Glutamatergic neuron (in vitro differentiated cells): ENCODE measurements at places on chromosomes 3 and 15. TPM values are rescaled to one million over a fixed set of nuclear protein-coding genes. Genes with fewer than 3 reads are reported as not detected.

DNA sequence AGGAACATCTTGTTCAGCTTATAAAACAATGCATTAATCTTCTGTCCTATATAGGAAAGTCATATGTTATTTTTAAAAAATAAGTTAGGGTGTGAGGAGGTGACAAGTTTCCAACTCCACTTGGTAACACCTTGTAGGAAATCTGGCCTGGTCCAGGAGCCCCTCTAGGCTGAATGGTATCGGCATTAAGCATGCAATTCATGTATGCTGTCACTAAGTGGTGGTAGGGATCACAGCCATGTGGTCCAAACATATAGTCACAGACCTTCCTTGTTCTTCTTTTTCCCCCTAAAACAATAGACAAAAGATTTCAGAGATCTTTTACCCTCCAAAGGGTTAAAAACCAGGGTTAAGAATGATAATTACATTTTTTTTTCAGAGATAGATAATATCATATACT lies 4.2 kb upstream of the APBA2 start:
- H3K27ac ChIP-seq: no peak overlapping the region
- H3K4me1 ChIP-seq: peaks cover 4% of the 10 kb centered on the region
- H3K27me3 ChIP-seq: peaks cover 8% of the 10 kb centered on the region
- no peak for DNase-seq
- no peaks in the 10 kb centered on the region for H3K36me3 ChIP-seq
- no peak overlapping the region for H3K4me3 ChIP-seq

DNA sequence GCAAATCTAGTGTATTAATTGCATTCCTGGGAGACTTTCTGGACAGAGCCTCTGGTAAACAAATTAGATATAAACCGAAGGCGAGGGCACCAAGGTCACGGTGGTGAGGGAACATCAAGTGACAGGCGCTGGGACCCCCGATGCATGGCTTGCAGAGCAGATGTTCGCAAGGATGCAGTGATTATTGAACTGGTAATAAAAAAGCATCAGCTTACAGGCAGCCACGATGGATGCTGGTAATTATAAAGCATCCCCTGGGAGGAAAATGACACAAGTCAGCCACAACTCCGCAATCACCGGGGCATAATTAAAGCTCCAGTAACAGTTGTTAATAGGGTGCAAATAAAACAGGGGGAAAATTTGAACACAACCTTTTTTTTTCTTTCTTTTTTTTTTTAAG lies 231.1 kb upstream of the DPH6 start:
- H3K36me3 ChIP-seq: no peaks in the 10 kb centered on the region
- H3K4me3 ChIP-seq: peak overlapping the region; percentile 60
- peaks cover 14% of the 10 kb centered on the region for H3K4me1 ChIP-seq
- peak overlapping the region; percentile 40 for H3K27ac ChIP-seq

- peaks cover 30% of the 10 kb centered on the region for H3K4me1 ChIP-seq
- H3K27me3 ChIP-seq: peaks cover 12% of the 10 kb centered on the region
- H3K4me3 ChIP-seq: peak overlapping the region; percentile 95
- H3K27ac ChIP-seq: peak overlapping the region; percentile 87
Measured at GRCh38 chr3:33438284-33438668, 1.9 kb downstream of the UBP1 start.

DNA sequence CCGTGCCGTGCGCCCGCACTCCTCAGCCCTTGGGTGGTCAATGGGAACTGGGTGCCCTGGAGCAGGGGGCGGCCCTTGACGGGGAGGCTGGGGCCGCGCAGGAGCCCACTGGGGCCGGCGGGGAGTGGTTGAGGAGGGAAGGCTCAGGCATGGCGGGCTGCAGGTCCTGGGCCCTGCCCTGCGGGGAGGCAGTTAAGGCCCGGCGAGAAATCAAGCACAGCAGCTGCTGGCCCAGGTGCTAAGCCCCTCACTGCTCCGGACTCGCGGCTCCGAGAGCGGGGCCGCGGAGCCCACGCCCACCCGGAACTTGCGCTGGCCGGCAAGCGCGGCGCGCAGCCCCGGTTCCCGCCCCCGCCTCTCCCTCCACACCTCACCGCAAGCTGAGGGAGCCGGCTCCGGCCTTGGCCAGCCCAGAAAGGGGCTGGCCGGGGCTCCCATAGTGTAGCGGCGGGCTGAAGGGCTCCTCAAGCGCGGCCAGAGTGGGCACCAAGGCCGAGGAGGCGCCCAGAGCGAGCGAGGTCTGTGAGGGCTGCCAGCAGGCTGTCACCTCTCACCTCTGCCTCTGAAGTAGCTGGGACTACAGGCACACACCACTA lies 7.8 kb downstream of the GP9 start:
- no peak overlapping the region for H3K27ac ChIP-seq
- no peaks in the 10 kb centered on the region for H3K4me1 ChIP-seq
- H3K27me3 ChIP-seq: peaks cover 7% of the 10 kb centered on the region
- DNase-seq: no peak

DNA sequence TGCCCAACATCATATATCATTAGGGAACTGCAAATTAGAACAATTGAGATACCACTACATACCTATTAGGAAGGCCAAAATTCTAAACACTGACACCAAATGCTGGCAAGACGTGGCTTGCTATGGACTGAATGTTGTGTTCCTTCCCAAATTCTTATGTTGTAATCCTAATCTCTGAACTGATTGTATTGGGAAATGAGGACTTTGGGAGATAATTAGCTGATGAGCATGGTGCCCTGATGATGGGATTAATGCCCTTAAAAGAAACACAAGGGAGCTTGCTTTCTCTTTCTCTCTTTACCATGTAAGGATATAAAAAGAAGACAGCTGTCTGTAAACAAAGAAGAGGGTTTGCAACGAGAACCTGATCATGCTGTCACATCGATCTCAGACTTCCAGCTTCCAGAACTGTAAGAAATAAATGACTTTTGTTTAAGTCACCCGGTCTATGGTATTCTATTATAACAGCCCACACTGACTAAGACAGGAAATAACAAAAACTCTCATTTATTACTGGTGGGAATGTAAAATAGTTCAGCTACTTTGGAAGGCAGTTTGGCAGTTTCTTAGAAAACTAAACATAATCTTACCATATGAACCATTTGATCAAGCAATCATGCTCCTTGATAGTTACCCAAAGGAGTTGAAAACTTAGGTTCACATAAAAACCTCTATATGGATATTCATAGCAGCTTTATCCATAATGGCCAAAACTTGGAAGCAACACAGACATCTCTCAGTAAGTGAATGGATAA lies 458.3 kb upstream of the CBLB start:
- peaks cover 12% of the 10 kb centered on the region for H3K36me3 ChIP-seq
- H3K4me3 ChIP-seq: no peak overlapping the region
- no peaks in the 10 kb centered on the region for H3K27me3 ChIP-seq
- no peak for DNase-seq

DNA sequence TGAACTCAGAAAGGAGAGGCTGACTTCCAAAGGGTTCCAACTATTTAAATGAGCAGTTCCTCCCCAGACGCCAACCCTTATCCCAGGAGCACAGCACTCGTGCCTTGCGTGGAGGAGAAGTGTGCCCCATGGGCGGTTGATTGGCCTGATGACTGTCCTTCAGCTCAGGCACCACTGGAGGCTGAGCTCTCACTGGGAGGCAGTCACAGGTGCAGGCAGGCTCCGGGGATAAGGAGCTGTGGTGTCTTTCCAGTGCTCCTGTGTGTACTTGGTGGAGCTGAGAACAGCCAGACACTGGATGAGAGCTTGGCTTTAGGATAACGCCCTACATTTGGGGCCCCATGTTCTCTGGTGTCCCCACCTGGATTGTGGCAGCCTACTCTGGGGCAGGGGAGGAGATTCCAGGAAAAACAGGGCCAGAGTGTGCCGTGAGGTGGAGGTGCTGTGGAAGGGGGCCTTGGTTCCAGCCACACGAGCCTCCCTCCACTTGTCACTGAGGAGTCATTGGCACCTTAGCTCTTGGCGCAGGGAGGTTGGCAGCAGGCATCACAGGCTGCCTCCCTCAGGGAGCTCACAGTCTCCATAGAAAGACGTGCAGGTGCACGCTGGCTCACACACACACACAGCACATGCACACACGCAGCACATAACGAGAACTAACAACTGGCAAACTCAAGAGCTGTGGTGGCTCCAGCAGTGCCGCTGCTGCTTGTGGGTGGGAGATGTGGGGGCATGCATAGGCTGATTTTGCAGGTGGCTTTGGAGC lies 22.7 kb upstream of the EPHB3 start:
- peaks cover 5% of the 10 kb centered on the region for H3K27me3 ChIP-seq
- H3K4me3 ChIP-seq: no peak overlapping the region
- DNase-seq: no peak
- no peaks in the 10 kb centered on the region for H3K4me1 ChIP-seq
- no peak overlapping the region for H3K27ac ChIP-seq
- no peaks in the 10 kb centered on the region for H3K36me3 ChIP-seq

DNA sequence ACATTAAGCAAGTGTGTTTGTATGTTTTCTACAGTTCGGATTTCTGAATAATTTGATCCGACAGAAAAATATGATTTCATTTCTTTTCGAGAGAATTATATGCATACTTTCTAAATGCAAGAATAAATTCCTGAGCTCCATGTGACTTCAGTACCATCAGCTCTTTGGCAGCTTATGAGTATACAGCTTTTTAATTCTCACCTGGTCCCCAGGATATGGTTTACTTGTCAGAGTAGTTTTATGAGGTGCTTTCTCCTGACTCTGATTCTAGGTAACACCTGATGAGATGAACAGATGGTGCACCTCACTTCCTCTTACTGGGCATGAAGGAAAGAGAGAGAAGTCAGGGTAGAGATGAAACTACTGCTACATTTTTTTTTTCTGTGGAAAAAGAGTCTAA lies 3.1 kb downstream of the HGD start:
- H3K4me1 ChIP-seq: peaks cover 23% of the 10 kb centered on the region
- peaks cover 4% of the 10 kb centered on the region for H3K36me3 ChIP-seq
- no peak for DNase-seq
- H3K27ac ChIP-seq: no peak overlapping the region
- H3K4me3 ChIP-seq: no peak overlapping the region
- H3K27me3 ChIP-seq: peaks cover 1% of the 10 kb centered on the region

GRCh38 chr3:122917412-122917811 lies 110.2 kb downstream of the SEMA5B start:
- H3K4me3 ChIP-seq: no peak overlapping the region
- H3K27me3 ChIP-seq: no peaks in the 10 kb centered on the region
- no peak overlapping the region for H3K27ac ChIP-seq
- no peak for DNase-seq

- H3K4me3 ChIP-seq: no peak overlapping the region
- no peak for DNase-seq
- no peaks in the 10 kb centered on the region for H3K4me1 ChIP-seq
- no peak overlapping the region for H3K27ac ChIP-seq
- H3K36me3 ChIP-seq: no peaks in the 10 kb centered on the region
Measured at GRCh38 chr15:35151782-35152181, 66.7 kb upstream of the NANOGP8 start.

GRCh38 chr3:194256040-194256945 lies 94.8 kb downstream of the CPN2 start:
- peaks cover 12% of the 10 kb centered on the region for H3K36me3 ChIP-seq
- DNase-seq: no peak
- H3K27ac ChIP-seq: peak overlapping the region; percentile 1

GRCh38 chr3:126294211-126294808 lies 62.9 kb downstream of the KLF15 start:
- no peak overlapping the region for H3K4me3 ChIP-seq
- peaks cover 7% of the 10 kb centered on the region for H3K27me3 ChIP-seq
- peaks cover 20% of the 10 kb centered on the region for H3K4me1 ChIP-seq
- peaks cover 5% of the 10 kb centered on the region for H3K36me3 ChIP-seq
- no peak for DNase-seq

GRCh38 chr15:96316953-96317629 lies 13.4 kb upstream of the NR2F2 start:
- no peak overlapping the region for H3K27ac ChIP-seq

- peaks cover 8% of the 10 kb centered on the region for H3K36me3 ChIP-seq
- H3K27ac ChIP-seq: no peak overlapping the region
- H3K27me3 ChIP-seq: no peaks in the 10 kb centered on the region
Measured at GRCh38 chr3:53941184-53941583, 49.5 kb upstream of the SELENOK start.

GRCh38 chr3:31634476-31634875 lies 101.8 kb downstream of the STT3B start:
- H3K27me3 ChIP-seq: peaks cover 2% of the 10 kb centered on the region
- no peaks in the 10 kb centered on the region for H3K36me3 ChIP-seq
- H3K4me1 ChIP-seq: no peaks in the 10 kb centered on the region
- H3K27ac ChIP-seq: no peak overlapping the region
- DNase-seq: no peak

GRCh38 chr15:34241376-34242330 lies 16.8 kb downstream of the EMC4 start:
- no peak overlapping the region for H3K27ac ChIP-seq
- no peak overlapping the region for H3K4me3 ChIP-seq
- H3K36me3 ChIP-seq: no peaks in the 10 kb centered on the region
- no peaks in the 10 kb centered on the region for H3K4me1 ChIP-seq
- DNase-seq: no peak
- no peaks in the 10 kb centered on the region for H3K27me3 ChIP-seq

- H3K27me3 ChIP-seq: no peaks in the 10 kb centered on the region
- DNase-seq: no peak
- no peak overlapping the region for H3K27ac ChIP-seq
- H3K4me1 ChIP-seq: no peaks in the 10 kb centered on the region
- H3K36me3 ChIP-seq: no peaks in the 10 kb centered on the region
Measured at GRCh38 chr15:80689716-80690115, 5.4 kb upstream of the ABHD17C start.

- H3K4me1 ChIP-seq: peaks cover 4% of the 10 kb centered on the region
- no peak overlapping the region for H3K4me3 ChIP-seq
- H3K27ac ChIP-seq: no peak overlapping the region
- H3K36me3 ChIP-seq: no peaks in the 10 kb centered on the region
- no peak for DNase-seq
- H3K27me3 ChIP-seq: no peaks in the 10 kb centered on the region
Measured at GRCh38 chr3:69320871-69321271, 65.0 kb downstream of the FRMD4B start.

GRCh38 chr15:98002866-98003265 lies 42.4 kb downstream of the ARRDC4 start:
- H3K4me1 ChIP-seq: peaks cover 3% of the 10 kb centered on the region
- no peaks in the 10 kb centered on the region for H3K36me3 ChIP-seq
- no peaks in the 10 kb centered on the region for H3K27me3 ChIP-seq

GRCh38 chr3:142282503-142282902 lies 57.1 kb upstream of the GK5 start:
- H3K36me3 ChIP-seq: peaks cover 5% of the 10 kb centered on the region
- H3K4me1 ChIP-seq: no peaks in the 10 kb centered on the region
- no peaks in the 10 kb centered on the region for H3K27me3 ChIP-seq
- no peak overlapping the region for H3K4me3 ChIP-seq
- no peak for DNase-seq
- H3K27ac ChIP-seq: no peak overlapping the region

DNA sequence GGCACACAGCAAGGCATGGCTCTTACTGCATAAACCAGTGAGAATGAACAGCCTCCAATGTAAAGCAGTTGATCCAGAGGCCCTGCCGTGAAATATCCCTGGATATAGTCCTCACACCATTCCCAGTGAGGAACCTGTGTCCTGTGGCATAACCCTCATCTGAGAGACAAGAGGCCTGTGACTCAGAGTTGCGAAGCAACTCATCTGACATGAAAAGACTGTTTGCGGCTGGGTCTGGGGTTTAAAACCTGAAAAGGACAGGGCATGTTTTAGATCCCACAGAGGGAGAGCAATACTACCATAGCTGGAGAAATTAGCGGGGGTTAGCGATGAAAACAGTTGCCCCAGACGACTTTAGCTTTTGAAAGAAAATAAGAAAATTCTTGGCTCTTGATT lies 165.3 kb upstream of the BHLHE40 start:
- peaks cover 14% of the 10 kb centered on the region for H3K36me3 ChIP-seq
- no peak overlapping the region for H3K4me3 ChIP-seq
- no peak overlapping the region for H3K27ac ChIP-seq
- H3K27me3 ChIP-seq: peaks cover 2% of the 10 kb centered on the region

PRKAR2A gene
- 55.5 TPM for total RNA-seq

TIGIT gene
- total RNA-seq: not detected

SV2B gene
- 7.1 TPM for total RNA-seq

ACAA1 gene
- 89.8 TPM for total RNA-seq

NEK10 gene
- 1.5 TPM for total RNA-seq

PLSCR4 gene
- total RNA-seq: not detected

CPN2 gene
- not detected for total RNA-seq

SMAD3 gene
- total RNA-seq: 5.0 TPM
